Stimulated activated memory B cell treated with anti-CD40 and anti-IgM and Interleukin-4, amounts not matched to agents 10 μg/mL and 1 μg/mL and 100 μg/mL, for 72 hours (primary cell): ENCODE measurements at places on chromosomes 6 and 20.

DNA sequence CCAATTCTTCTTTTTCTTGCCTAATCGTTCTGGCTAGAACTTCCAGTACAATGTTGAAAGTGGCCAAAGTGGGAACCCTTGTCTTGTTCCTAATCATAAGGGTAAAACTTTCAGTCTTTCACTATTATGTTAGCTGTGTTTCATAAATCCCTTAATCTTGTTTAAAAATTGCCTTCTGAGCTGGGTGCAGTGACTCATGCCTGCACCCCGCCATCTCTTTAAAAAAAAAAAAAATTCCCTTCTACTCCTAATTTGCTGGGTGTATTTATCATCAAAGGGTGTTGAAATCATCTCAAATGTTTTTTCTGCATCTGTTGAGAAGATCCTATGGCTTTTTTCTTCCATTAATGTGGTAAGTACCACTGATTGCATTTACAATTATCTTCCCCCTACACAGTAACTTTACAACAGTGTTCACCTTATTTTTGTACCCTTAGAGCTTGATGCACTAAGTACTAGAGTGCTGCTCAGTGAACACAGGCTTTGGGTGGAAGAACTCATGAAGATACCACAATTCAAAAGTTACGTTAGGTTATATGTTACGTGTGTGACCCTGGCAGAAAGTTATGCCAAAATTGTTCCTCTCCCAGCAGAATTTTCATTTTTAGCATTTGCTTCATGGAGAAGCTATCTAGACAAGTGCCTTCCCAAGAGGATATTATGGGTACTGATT, 9.7 kb downstream of the SNRPB start:
- H3K4me1 ChIP-seq = peaks cover 9% of the 10 kb centered on the region
- no peaks in the 10 kb centered on the region for H3K27me3 ChIP-seq
- peaks cover 73% of the 10 kb centered on the region for H3K36me3 ChIP-seq

- peaks cover 59% of the 10 kb centered on the region for H3K36me3 ChIP-seq
- H3K4me3 ChIP-seq = no peak overlapping the region
- H3K4me1 ChIP-seq = peaks cover 54% of the 10 kb centered on the region
- peak overlapping the region; percentile 71 for H3K27ac ChIP-seq
- no peaks in the 10 kb centered on the region for H3K27me3 ChIP-seq
These were observed 119.7 kb downstream of the PREX1 start for GRCh38 chr20:48708116-48708515.

GRCh38 chr6:97864826-97865225, 581.8 kb upstream of the MMS22L start:
- no peaks in the 10 kb centered on the region for H3K4me1 ChIP-seq
- no peaks in the 10 kb centered on the region for H3K27me3 ChIP-seq
- ATAC-seq = no peak
- no peak overlapping the region for H3K27ac ChIP-seq
- no peak overlapping the region for H3K4me3 ChIP-seq

GRCh38 chr20:18048176-18048575, 9.5 kb downstream of the OVOL2 start:
- no peak for ATAC-seq
- no peaks in the 10 kb centered on the region for H3K36me3 ChIP-seq
- peaks cover 39% of the 10 kb centered on the region for H3K27me3 ChIP-seq
- H3K4me1 ChIP-seq = no peaks in the 10 kb centered on the region

- H3K27ac ChIP-seq = no peak overlapping the region
- H3K4me3 ChIP-seq = no peak overlapping the region
- no peak for ATAC-seq
These were observed 3.5 kb upstream of the NT5DC1 start for GRCh38 chr6:116096979-116097816.

DNA sequence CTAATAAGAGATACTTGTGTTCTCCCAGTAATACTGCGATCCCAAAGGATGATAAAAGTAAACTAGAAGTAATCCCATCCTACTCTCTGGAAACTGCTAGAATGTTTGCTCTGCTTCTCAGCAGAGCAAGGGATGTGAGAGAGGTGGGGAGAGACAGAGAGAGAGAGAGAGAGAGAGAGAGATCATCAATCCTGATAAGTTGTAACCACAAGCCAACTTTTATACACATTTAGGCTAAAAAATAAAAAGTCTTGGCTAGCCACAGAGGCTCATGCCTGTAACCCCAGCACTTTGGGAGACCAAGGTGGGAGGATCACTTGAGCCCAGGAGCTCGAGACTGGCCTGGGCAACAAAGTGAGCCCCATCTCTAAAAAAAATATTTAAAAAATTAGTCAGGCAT, 16.0 kb upstream of the TRIM38 start:
- no peaks in the 10 kb centered on the region for H3K27me3 ChIP-seq
- no peak overlapping the region for H3K4me3 ChIP-seq
- no peak for ATAC-seq
- peaks cover 5% of the 10 kb centered on the region for H3K36me3 ChIP-seq

GRCh38 chr6:152127432-152128165, 320.1 kb downstream of the ESR1 start:
- H3K27me3 ChIP-seq = no peaks in the 10 kb centered on the region
- H3K4me3 ChIP-seq = no peak overlapping the region
- peaks cover 41% of the 10 kb centered on the region for H3K36me3 ChIP-seq
- H3K27ac ChIP-seq = no peak overlapping the region

DNA sequence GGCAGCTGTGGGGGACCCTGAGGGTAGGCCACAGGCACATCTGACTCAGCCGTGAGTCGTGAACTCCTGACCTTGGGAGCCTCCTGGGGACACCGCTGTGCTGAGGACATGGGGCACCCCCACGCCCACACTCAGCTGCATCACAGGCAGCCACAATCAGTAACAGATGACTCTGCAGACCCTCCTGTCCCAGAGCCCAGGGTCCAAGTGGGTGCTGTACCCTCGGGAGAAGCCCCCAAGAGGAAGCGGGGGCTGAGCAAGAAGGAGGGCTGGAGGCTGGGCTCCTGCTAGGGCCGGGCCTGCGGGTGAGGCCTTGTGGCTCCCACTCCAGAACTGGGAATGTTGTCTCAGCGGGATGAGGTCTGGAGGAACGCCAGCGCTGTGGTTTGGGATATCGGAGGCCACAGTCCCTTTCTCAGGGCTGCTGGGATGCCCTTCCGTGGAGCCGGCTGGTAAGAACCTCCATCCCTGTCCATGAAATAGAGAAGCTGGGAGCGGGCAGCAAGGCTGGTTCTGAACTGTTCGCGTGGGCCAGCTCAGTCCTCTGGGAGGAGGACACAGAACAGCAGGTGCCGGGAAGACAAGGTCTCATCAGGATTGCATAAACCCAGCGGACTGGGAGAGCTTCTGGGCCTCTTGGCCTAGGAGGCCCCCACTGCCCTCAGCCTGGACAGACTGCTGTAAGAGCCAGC, 3.1 kb upstream of the LAMA5 start:
- no peak overlapping the region for H3K4me3 ChIP-seq
- H3K27ac ChIP-seq = no peak overlapping the region
- ATAC-seq = peak; percentile 41
- H3K4me1 ChIP-seq = peaks cover 43% of the 10 kb centered on the region
- H3K36me3 ChIP-seq = no peaks in the 10 kb centered on the region

DNA sequence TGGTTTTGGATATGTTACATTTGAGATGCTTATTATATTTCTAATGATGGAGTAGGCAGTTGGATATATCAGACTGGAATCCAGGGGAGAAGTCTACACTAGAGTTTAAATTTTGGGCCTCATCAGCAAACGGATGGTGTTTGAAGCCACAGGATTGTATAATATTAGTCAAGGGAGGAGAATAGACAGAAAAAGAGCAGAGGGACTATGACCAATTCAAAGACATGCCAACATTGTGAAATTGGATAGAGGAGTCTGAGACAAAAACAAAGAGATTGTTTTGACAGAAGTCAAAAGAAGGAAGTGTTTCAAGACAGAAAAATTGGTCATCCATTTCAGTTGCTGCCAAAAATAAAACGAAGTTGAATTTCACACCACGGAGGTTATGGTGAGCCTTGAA, 66.5 kb downstream of the NOX3 start:
- no peak overlapping the region for H3K27ac ChIP-seq
- H3K36me3 ChIP-seq = no peaks in the 10 kb centered on the region
- H3K4me1 ChIP-seq = peaks cover 12% of the 10 kb centered on the region
- H3K27me3 ChIP-seq = peaks cover 5% of the 10 kb centered on the region
- H3K4me3 ChIP-seq = no peak overlapping the region

GRCh38 chr6:31792761-31793171, 2.8 kb downstream of the VARS1 start:
- peaks cover 66% of the 10 kb centered on the region for H3K4me1 ChIP-seq
- no peak for ATAC-seq
- peak overlapping the region; percentile 96 for H3K27ac ChIP-seq
- H3K4me3 ChIP-seq = peak overlapping the region; percentile 35

- no peaks in the 10 kb centered on the region for H3K27me3 ChIP-seq
- ATAC-seq = peak; percentile 75
- H3K27ac ChIP-seq = peak within 1 kb of the TSS; percentile 98
- peak within 1 kb of the TSS; percentile 87 for H3K4me3 ChIP-seq
- H3K36me3 ChIP-seq = peaks cover 89% of the 10 kb centered on the region
- peaks cover 89% of the 10 kb centered on the region for H3K4me1 ChIP-seq
These were observed at the start of gene SLC35B2 for GRCh38 chr6:44257025-44257752. SLC35B2 (minus strand) TSS chr6:44257528; CDS start chr6:44257410, 118 bp downstream.

DNA sequence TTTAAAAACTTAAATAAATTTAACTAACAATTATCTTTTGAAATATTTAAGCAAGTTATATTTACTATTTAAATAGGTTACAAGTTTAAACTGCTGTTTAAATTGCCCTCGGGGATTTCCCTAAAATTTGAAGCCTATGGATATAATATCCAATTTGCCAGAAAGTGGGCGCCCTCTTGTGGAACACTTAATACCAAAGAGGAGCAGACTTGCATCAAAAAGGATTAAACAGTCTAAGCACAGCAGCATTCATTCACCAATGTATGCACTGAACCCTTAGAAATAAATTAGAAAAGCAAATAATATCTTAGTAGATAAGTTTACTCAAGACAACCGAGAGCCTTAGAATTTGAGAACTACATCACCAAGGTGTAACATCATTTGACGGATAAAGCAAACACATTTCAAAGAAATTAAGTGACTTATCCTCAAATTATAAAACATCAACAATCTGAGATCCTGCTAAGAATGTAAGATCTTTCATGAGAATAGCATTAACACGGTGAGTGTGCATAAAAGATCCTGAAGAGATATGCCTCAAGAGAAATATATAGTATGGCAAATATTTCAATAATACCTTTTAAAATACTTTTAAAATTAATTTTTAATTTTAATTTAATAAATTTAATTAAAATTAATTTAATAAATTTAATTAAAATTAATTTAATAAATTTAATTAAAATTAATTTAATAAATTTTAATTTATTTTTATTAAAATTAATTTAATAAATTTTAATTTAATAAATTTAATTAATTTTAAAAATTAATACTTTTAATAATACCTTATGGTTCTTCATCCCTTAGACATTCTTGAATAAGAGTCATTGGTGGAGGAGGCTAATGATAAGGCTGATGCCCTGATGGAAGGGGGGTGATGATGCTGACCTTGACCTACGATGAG, 11.5 kb upstream of the MEP1A start:
- H3K4me1 ChIP-seq = no peaks in the 10 kb centered on the region
- no peak for ATAC-seq
- no peaks in the 10 kb centered on the region for H3K36me3 ChIP-seq
- H3K27me3 ChIP-seq = no peaks in the 10 kb centered on the region

- H3K4me1 ChIP-seq = no peaks in the 10 kb centered on the region
- peaks cover 4% of the 10 kb centered on the region for H3K27me3 ChIP-seq
- no peaks in the 10 kb centered on the region for H3K36me3 ChIP-seq
- H3K27ac ChIP-seq = no peak overlapping the region
- H3K4me3 ChIP-seq = no peak overlapping the region
These were observed 103.7 kb upstream of the SOX4 start for GRCh38 chr6:21489826-21490225.

DNA sequence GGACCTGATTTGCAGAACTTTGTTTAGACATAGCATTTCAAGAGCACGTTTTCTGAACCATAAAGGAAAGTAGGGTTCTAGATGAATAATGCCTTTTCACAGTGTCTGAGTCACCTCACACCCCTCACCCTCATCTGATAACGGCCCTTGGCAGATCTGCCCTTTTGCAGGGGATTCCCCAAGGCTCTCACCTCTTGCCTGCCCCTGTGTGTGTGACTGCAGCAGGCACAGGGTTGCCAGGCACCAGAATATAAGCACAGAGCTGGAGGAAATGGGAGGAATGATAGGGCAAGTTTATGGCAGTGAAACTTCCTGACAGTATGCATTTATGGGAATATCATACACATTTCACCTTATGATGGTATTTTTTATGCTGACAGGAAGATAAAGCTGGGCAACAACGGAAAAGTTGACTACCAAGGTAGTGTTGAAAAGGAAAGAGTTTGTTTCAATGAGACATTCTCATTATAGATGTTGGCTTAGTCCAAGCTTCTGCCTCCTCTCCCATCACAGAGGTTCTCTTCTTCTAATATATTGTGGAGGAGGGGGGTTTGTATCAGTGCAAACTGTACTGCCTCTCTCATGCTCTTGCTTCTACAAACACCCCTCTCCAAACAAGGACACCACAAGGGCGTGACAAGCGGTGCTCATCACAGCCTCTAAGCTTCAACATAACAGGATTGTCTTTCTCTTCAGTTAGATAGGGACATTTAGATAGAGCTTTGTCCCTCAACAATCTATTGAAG, 101.5 kb upstream of the BACH2 start:
- peak; percentile 98 for ATAC-seq
- peaks cover 37% of the 10 kb centered on the region for H3K4me1 ChIP-seq
- H3K4me3 ChIP-seq = no peak overlapping the region
- H3K27me3 ChIP-seq = no peaks in the 10 kb centered on the region
- H3K27ac ChIP-seq = peak overlapping the region; percentile 72

GRCh38 chr6:31651602-31652191, 764 bp downstream of the BAG6 start:
- H3K27ac ChIP-seq = peak overlapping the region; percentile 91
- H3K27me3 ChIP-seq = no peaks in the 10 kb centered on the region
- peaks cover 52% of the 10 kb centered on the region for H3K4me1 ChIP-seq

- ATAC-seq = no peak
- H3K36me3 ChIP-seq = no peaks in the 10 kb centered on the region
- H3K27me3 ChIP-seq = peaks cover 38% of the 10 kb centered on the region
- no peak overlapping the region for H3K27ac ChIP-seq
- H3K4me1 ChIP-seq = no peaks in the 10 kb centered on the region
These were observed 270.9 kb upstream of the SULF2 start for GRCh38 chr20:48056218-48056617.

DNA sequence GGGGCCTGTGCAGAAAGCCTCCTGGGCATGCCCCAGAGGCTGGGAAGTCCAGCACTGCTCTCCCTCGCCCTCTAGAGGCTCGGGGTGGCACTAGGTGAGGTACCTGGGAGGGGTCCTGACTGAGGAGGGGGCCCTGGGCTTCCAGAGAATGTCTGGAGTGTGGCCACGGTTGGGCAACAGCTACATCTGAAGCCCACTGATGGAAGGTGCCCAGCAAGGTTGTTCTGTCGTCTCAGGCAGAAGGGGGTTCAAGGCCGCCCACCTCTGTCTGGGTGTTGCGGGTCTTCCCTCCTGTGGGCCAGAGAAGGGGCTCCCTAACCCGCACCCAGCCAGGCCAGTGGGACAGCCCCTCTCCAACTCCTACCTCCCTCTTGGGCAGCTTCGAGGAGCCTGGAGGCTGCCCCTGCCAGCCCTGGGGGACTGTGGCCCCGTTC, 11.4 kb upstream of the VEGFA start:
- no peak overlapping the region for H3K27ac ChIP-seq
- H3K4me1 ChIP-seq = peaks cover 20% of the 10 kb centered on the region
- no peak overlapping the region for H3K4me3 ChIP-seq
- ATAC-seq = peak; percentile 34
- H3K36me3 ChIP-seq = no peaks in the 10 kb centered on the region

GRCh38 chr6:45647341-45648261, 269.9 kb upstream of the SUPT3H start:
- H3K4me1 ChIP-seq = peaks cover 30% of the 10 kb centered on the region
- no peaks in the 10 kb centered on the region for H3K36me3 ChIP-seq
- peak overlapping the region; percentile 45 for H3K27ac ChIP-seq
- no peak overlapping the region for H3K4me3 ChIP-seq

GRCh38 chr20:45138561-45139300, 14.5 kb upstream of the WFDC12 start:
- H3K27me3 ChIP-seq = peaks cover 20% of the 10 kb centered on the region
- H3K4me1 ChIP-seq = no peaks in the 10 kb centered on the region
- H3K36me3 ChIP-seq = no peaks in the 10 kb centered on the region
- no peak overlapping the region for H3K27ac ChIP-seq
- no peak overlapping the region for H3K4me3 ChIP-seq
